ENCODE measurements at places on chromosomes 13 and 19.

DNA sequence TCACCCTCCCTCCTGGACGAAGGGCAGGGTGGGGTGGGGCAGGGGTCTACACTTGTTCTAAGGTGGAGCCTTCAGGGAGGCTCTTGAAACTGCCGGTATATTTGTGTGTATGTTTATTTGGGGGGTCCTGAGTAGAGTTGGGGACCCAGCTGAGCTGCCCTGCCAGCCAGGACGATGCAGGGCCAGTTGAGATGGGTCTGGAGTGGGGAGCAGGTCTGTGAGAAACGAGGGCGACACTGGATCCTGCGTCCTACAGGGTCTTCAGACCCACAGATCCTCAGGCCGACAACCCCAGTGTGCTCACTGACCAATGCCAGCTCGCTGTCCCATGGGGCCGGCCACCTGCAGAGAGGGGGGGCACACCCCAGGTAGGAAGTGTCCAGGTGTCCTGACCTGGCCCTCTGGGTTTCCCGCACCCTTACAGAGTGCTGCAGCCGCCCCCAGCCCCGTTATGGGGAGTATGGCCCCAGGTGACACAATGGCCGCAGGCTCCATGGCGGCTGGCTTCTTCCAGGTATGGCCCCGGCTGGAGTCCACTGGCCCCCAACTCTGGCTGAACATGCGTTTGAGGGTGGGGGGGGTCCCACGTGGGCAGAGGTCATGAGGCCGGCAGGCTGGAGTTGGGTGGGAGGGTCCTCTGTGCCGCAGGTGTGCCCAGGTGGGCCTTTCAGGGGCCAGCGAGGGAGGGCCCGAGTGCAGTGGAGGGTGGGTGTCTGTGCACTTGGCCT lies 7.4 kb downstream of the ISYNA1 start:
- DNase-seq: no peak

- DNase-seq: no peak
Measured at GRCh38 chr19:18920400-18920799, 885 bp downstream of the DDX49 start.

GRCh38 chr13:60944863-60945262 lies 470.8 kb downstream of the PCDH20 start:
- DNase-seq: no peak

DNA sequence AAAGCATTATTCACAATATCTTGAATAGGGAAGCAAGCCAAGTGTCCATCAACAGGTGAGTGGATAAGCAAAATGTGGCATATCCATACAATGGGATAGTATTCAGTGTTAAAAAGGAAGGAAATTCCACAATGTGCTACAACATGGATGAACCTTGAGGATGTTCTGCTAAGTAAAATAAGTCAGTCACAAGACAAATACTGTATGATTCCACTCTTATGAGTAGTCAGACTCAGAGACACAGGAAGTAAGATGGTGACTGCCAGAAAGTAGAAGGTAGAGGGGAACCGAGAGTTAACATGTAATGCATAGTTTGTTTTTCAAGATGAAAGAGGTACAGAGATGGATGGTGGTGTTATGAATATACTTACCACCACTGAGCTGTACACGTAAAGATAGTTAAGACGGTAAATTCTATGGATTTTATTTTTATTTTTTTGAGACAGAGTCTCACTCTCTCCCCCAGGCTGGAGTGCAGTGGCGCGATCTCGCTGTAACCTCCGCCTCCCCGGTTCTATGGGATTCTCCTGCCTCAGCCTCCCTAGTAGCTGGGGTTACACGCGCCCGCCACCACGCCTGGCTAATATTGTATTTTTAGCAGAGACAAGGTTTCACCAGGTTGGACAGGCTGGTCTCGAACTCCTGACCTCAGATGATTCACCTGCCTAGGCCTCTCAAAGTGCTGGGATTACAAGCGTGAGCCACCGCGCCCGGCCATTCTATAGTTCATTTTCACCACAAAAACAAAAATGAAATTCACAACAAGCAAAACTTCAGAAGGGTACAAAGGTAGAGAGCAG lies 1.0 kb upstream of the CHAMP1 start:
- no peak for DNase-seq

DNA sequence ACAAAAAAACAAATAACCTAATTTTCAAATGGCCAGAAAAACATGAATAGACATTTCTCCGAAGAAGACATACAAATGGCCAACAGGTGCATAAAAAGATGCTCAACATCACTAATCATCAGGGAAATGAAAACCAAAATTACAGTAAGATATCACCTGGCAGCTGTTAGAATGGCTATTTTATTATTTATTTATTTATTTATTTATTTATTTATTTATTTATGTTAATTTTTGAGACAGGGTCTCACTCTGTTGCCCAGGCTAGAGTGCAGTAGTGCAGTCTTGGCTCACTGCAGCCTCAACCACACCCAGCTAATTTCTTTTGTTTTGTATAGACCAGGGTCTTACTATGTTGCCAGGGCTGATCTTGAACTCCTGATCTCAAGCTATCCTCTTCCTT lies 27.1 kb upstream of the LATS2 start:
- DNase-seq: no peak

DNA sequence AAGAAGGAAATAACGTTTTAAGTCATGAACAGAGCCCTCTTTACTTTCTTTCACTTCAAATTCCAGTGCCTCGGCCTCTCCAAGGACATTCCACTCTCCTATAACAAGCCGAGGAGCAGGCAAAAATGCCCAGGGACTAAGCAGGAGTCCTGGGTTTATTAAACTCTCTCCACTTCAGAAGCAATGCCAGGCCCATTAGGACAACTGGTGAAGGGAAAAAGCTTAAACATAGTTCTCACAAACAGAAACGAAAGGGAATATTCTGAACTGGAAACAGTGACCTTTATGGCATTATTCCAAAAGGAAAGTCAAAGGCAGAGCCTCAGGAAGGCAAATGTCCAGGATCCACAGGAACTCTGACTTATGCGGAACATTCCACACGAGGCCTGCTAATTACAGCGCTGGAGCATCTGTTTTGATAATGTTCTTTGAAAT lies 30.9 kb upstream of the MED4 start:
- peak; percentile 12 for DNase-seq

DNA sequence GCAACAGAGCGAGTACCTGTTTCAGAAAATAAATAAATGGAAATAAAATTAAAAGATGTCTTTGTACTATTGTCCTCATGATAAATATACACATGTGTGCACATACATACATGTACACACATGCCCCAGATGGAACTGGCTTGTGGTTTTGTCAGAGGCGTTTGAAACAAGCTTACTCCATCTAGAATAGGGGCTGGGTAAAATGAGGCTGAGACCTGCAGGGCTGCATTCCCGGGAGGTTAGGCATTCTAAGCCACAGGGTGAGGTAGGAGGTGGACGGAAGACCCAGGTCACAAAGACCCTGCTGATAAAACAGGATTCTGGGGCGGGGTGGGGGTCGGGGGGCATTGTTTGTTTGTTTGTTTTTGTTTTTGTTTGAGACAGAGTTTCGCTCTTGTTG lies 8.1 kb upstream of the SIN3B start:
- no peak for DNase-seq

DNA sequence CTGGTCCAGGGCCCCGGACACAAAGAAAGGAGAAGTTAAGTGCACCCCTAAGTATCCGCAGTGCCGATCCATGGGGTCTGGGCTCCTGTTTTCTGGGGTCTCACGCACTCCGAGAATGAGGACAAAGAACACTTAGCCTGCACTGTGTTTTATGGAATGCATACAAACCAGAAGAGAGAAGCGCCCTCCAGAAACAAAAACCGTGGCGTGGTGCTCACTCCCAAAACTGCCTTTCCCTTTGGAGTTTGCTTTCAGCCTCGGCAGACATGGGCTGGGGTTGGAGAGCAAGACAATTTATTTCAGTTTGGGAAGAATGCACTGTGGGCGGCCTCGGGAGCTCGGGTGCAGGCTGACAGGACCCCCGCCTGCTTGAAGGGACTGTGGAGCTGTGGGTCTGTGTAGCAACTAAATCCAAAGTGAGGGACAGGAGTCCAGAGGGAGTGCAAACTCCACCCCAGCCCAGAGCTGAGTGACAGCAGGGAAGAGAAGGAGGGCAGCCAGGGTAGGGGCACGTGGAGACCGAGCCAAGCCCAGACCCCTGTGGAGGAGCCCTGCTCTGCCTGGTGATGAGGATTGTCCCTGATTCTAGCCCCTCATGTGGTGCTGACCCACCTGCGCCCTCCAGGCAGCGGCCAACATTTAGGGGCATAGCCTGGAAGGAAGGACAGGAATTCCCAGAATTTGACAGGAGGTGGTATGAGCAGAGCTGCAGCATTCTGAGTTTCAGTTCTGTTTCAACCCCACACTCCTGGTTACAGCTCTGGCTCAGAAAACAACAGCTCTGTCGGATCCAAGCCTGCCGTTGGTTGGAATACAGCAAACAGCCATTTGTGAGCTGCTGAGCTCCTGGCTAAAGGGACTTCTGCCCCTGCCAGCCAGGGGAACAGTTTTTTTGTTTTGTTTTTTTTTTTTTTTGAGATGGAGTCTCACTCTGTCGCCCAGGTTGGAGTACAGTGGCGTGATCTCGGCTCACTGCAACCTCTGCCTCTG lies 37.8 kb upstream of the POP4 start:
- DNase-seq: no peak

All from AG09319 (cell line).